Neural crest cell (in vitro differentiated cells): ENCODE measurements at places on chromosomes 1 and 21. TPM values are rescaled to one million over a fixed set of nuclear protein-coding genes. Genes with fewer than 3 reads are reported as not detected.
A peak's percentile ranks its signal among the peaks of the same experiment; 100 is the strongest.

DNA sequence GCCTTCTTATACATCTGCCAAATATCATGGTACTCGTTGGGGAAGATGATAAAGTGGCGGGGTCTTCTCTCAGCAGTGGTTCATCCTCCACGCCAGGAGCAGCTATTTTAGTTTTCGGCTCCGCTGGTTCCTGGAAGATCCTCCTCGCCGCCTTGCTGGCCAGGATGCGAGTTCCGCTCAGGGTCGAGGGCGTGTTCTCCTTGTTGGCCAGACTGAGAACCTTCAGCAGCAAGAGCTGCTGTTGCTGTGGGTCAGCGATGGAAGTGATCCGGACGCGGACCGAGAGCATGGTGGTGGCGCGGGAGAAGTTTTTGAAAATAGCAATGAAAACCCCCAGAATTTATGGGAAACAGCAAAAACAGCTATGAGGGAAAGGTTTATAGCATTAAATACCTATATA is 11.4 kb upstream of the CFAP126 start:
- peaks cover 3% of the 10 kb centered on the region for H3K4me1 ChIP-seq
- DNase-seq = no peak
- H3K27me3 ChIP-seq = no peaks in the 10 kb centered on the region
- no peak overlapping the region for H3K4me3 ChIP-seq
- no peaks in the 10 kb centered on the region for H3K36me3 ChIP-seq

DNA sequence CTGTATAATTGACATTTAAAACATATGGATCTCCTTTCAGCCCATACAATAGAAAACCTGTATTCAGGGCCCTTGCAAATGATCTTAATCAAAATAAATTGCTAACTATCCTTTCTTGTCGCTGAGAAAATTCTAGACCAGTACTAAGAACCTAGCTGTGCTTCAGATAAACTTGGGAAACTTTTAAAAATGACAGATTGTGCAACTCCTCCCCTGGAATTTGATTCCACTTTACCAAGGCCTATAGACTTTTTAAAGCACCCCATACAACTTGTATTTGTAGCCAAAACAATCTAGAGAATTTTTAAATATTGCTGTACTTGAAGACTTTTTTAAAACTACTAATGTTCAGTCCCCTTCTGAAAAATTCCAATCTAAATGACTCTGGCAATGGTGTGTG is 51.6 kb downstream of the ZNF644 start:
- no peaks in the 10 kb centered on the region for H3K27me3 ChIP-seq
- no peak for DNase-seq
- H3K36me3 ChIP-seq = peaks cover 15% of the 10 kb centered on the region

Gene SPRR2F
- not detected in 2 replicates for total RNA-seq

GRCh38 chr1:43763497-43763973 is 56.2 kb downstream of the ST3GAL3 start:
- H3K36me3 ChIP-seq = no peaks in the 10 kb centered on the region
- DNase-seq = peak; percentile 55
- H3K4me3 ChIP-seq = peak overlapping the region; percentile 3
- H3K27ac ChIP-seq = no peak overlapping the region

- H3K36me3 ChIP-seq = no peaks in the 10 kb centered on the region
- no peaks in the 10 kb centered on the region for H3K27me3 ChIP-seq
- no peak for DNase-seq
- H3K4me3 ChIP-seq = no peak overlapping the region
These were observed 7.6 kb upstream of the LBR start for GRCh38 chr1:225435487-225435886.

DNA sequence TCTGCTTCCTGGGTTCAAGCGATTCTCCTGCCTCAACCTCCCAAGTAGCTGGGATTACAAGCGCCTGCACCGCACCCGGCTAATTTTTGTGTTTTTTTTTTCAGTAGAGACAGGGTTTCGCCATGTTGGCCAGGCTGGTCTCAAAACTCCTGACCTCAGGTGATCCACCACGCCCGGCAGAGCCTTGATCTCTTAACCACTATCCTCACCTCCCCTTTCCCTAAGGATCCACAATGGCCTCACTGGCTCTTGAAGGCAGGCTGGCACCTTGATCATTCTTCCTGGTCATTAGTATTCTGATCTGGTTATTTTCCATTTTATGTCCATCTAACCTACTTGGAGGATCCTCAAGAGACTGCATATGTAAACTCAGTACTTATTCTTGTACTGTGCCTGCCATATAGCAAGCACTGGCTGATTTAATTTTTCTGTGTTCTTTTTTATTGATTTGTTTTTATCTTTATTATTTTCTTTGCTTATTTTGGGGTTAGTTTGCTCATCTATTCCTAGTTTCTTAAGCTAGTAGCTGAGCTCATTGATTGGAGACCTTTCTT is 6.3 kb downstream of the RCC1 start:
- peaks cover 49% of the 10 kb centered on the region for H3K36me3 ChIP-seq
- H3K27me3 ChIP-seq = peaks cover 46% of the 10 kb centered on the region
- H3K4me1 ChIP-seq = peaks cover 47% of the 10 kb centered on the region
- H3K4me3 ChIP-seq = peak overlapping the region; percentile 98
- no peak overlapping the region for H3K27ac ChIP-seq

DNA sequence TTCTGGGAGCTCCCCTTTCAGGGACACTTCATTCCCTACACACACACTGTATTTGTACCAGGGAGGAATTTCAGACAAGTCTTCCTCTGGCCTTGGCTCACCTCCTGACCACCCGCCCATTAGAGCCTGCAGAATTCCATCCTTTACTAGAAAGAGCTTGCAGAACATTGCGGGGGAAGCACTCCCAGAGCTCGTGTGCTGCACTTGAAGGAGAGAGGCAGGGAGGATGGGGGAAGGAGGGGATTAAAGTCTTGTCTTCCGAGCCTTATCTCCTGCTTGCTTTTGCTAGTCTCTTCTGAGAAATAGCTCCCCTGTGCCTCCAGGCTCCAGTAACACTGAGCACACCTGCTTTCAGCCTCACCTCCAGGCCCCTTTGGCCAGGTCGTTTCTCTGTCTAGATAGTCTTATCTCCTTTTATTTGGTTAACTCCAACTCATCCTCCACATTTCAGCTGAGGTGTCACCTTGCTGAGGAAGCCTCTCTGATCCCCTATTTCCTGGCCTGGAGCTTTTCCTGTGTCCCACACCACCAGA is 62.0 kb downstream of the PCNX2 start:
- H3K4me1 ChIP-seq = peaks cover 18% of the 10 kb centered on the region
- peak overlapping the region; percentile 74 for H3K27ac ChIP-seq
- no peak for DNase-seq
- H3K4me3 ChIP-seq = no peak overlapping the region
- peaks cover 4% of the 10 kb centered on the region for H3K36me3 ChIP-seq
- H3K27me3 ChIP-seq = no peaks in the 10 kb centered on the region

GRCh38 chr1:191634801-191635508 is 523.3 kb upstream of the RGS18 start:
- H3K36me3 ChIP-seq = no peaks in the 10 kb centered on the region
- H3K4me3 ChIP-seq = no peak overlapping the region
- H3K4me1 ChIP-seq = no peaks in the 10 kb centered on the region
- no peak for DNase-seq
- no peaks in the 10 kb centered on the region for H3K27me3 ChIP-seq
- H3K27ac ChIP-seq = no peak overlapping the region
